ENCODE measurements at places on chromosomes 1 and 21.

GRCh38 chr1:2534687-2535441, 4.8 kb upstream of the HES5 start:
- no peak for DNase-seq

DNA sequence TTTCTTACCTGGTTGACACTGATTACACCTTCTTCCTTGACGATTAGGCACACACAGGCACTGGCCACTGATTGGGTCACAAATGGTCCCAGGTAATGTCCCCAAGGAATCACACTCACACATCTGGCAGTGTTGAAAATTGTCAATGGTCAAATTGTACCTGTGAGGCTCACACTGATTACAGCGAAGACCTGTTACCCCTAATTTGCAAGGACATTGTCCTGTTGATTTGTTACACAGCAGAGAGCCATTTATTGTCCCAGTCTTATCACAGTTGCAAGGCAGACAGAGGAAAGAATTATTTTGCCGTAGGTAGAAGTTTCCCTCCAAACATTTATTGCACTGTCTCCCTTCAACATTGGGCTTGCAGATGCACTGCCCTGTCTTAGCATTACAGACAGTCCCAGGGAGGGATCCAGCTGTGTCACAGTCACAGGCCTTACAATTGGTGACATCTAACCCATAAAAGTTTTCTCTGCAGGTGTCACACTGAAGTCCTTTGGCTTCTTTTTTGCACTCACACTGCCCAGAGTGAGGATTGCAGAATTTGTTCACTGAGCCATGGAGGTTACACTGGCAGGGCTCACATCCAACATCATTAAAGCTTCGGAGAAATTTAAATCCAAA, 176.6 kb downstream of the USH2A start:
- no peak for DNase-seq

DNA sequence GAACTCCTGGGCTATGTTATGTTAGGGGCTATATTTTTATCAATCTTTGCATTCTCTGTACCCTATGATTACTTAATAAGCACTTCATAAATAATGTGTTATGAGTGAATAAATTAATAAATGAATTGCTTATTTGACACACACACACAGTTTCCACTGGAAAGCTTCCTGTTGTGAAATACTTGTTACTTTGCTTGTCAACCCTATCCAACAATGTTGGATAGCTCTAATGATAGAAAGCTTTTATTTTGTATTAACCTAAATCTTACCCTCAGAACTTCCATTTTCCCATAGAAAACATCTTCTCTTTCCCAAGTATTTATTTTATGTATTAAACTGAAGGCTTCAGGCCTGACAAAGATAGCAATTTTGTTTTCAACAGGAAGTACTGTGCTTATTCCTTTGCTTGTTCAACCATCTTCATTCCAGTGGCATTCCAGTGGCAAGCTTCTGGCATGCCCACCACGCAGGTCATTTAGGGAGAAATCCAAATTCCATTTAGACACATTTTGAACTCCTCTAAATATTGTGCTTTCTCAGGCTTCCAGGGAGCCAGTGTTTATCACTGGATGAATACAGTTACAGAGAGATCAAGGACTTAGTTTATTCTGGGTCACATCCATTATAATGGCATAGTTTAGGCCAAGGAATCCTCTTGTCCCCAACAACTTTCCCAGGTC, 134.4 kb downstream of the TGFB2 start:
- no peak for DNase-seq

DNA sequence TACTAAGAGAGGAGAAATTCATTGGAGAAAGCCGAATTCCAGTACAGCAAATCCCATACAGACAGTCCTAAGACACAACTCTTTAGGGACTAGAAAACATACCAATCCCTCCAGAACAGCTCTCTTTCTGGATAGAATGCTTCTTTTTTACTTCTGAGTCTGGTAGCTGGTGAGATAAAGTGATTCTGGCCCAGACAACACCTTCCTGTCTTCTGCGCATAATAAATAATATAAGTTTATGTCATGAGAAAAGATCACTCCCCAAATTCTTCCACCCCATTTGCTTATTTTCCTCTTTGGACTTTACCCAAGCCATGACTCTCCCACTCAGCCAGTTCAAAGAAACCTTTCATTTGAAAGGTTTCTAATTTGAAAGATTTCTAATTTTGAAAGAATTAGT, 98.4 kb downstream of the EDEM3 start:
- no peak for DNase-seq

GRCh38 chr1:221376286-221376685, 365.6 kb downstream of the DUSP10 start:
- DNase-seq, result no peak

GRCh38 chr21:39686646-39687468, 58.1 kb upstream of the IGSF5 start:
- DNase-seq, result no peak

DNA sequence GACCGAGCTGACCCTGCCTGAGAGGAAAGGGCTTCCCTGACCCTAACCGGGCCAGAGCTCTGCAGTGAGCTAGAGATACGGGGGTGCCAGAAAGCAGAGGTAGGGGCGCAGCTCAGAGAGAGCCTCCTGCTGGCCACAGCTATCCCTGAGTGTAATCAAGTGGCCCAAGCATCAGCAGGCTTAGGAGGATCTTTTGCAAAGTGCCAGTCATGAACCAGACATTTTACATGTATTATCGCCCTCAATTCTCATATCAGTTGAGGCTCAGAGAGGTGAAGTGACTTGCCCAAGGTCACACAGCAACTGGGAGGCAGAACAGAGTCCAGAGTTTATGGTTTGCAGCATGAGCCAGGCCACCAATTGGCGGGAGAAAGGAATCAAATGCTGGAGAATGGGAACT, 7.0 kb upstream of the ID3 start:
- DNase-seq, result no peak

- no peak for DNase-seq
Measured at GRCh38 chr1:212595229-212595628, 13.3 kb upstream of the ATF3 start.

DNA sequence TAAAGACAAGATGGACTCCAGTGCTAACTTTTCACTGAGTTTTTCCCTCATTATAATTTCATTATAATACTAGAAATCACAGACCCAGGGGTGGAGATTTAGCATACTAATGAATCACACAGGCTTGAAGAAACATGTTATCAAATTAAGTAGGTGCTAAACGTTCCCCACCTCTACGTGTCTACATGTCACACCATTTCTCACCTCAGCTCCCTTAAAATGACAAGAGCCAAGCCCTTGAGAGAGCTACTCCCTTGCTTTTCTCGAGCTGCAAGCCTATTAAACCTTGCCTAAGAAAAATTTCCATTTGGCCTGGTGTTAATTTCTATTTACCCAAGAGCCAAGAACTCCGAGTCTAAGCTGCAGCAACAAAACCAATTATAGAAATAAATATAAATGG, 396.3 kb upstream of the NEGR1 start:
- DNase-seq, result no peak

DNA sequence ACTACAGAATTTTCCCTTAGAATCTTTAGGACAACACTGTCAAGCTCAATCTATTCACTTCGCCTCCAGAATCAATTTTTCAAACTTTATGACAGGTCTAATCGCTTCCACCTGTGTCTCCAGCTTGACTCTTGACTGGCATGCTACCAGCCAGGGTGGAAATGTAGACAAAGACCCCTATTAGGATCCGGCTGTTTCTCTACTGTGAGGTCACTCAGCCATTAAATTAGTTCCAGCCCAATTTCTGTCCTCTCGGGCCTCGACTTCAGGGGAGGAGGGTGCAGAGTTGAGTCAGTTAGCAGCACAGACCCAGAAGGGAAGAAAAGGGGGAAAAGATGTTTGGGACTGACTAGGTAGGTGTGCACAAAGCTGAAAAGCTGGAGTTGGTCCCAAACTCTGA, 78.5 kb downstream of the HLCS start:
- no peak for DNase-seq

- no peak for DNase-seq
Measured at GRCh38 chr21:43940329-43941050, 71.6 kb upstream of the TRAPPC10 start.

DNA sequence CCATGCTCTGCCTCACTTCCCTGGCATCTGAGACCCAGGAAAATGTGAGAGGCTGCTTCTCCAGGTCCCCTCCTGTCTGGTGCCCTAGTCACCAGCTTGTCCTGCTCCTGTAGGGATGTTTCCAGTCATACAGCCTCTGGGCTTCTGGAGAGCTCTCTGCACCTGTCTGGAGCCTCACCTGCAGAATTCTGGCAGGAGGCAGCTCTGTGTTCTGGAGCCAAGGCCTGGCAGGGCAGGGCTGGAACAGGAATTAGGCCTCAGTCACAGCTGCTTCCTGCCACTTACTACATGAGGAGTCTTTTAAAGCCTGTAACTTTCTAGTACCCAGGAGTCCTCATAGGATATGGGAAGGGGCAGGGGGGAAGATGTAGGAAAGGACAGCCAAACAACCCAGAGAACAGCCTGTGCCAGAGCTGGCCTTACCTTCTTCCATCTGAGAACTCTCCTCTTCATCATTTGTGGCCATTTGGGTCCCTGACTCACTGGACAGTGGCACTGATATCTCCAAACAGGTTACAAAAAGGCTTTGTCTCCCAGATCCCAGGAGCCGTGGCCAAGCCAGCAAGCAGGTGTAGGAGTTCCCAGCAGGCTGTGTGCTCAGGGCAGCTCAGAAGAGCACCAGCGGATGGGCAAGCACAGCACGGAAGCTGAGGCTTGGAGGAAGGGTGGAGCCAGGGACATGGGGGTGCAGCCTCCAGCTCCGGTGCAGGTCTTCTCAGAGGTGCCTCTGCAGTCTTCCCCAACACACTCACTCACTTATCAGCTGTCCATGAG, 31.4 kb upstream of the ARTN start:
- DNase-seq, result no peak

- peak; percentile 95 for DNase-seq
Measured at GRCh38 chr1:224503161-224504118, 68.8 kb upstream of the WDR26 start.

DNA sequence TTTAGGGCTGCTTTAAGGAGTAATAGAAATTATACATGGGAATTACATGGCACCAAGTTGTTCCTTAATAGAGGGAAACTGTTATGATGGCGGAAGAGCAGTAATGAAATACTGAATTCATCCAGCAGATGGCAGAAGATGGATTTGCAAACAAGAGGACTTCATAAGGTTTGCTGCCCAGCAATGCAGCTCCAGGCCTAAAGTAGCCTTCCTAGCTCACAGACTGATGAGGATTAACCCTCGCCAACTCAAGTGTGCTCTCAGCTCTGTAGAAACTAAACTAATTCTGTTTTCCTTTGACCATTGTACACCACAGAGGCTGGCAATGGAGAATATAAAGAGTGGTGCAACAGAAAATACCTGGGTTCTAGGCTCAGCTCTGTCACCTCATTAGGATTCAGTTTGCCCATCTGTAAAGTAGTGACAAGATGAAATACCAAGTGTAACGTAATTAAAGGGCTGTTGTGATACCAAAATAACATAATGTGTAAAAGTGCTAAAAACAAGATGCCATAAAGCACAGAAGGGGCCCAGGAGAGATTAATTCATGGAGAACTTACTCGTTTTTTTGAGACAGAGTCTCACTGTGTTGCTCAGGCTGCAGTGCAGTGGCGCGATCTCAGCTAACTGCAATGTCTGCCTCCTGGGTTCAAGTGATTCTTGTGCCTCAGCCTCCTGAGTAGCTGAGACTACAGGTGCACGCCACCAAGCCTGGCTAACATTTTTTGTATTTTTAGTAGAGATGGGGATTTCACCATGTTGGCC, 102.4 kb upstream of the SERBP1 start:
- DNase-seq, result no peak

DNA sequence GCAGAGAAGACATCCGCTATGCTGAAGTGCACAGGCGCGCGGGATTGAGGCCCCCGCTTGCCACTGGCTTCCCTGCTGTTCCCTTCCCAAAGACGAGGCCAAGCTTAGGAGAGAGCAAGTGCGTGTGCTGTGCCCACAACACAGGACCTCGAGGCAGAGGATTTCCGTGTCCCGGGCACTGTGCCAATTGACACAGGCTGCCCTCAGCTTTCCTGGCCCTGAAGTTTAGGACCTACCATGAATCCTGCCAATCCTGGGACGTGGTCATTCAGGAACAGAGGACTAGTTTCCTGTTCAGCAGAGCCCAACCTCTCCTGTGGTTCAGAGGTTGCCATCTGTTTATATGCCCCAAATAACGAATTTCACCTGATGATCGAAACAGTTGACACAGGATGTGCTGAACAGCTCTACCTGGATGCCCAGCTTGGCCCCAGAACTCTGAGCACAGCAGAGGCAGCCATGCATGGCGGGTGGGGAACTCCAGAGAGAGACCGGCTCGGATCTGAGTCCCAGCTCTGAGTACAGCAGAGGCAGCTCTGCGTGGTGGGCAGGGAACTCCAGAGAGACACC, 22.0 kb downstream of the SLC37A1 start:
- no peak for DNase-seq

DNA sequence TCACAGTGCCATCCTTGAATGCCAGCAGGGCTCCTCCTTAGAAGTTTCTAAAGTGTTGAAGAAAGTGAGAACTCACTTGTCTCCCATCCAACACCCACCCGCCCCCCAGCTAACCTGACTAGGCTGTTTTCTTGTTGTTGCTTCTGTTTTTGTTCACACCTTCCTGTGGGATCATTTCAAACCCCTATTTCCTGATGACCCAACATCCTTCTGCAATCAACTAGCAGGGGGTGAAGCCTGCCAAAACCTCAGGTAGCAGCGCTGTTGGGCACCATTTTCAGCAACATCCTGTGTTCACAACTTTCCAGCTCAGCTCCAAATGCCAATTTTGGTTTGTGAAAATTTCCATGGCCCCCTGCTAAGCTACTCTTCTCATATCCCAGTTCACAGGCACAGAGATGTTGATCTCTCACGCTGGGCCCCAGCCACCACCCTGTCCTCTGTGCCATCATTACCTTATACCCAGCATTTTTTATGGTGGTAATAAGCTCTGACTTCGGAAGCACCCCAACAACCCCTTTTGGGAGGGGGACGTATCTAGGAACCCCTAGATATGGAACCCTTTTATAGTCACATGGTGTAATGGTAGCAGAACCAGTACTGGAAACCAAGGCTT, 41.4 kb downstream of the CDC7 start:
- no peak for DNase-seq

DNA sequence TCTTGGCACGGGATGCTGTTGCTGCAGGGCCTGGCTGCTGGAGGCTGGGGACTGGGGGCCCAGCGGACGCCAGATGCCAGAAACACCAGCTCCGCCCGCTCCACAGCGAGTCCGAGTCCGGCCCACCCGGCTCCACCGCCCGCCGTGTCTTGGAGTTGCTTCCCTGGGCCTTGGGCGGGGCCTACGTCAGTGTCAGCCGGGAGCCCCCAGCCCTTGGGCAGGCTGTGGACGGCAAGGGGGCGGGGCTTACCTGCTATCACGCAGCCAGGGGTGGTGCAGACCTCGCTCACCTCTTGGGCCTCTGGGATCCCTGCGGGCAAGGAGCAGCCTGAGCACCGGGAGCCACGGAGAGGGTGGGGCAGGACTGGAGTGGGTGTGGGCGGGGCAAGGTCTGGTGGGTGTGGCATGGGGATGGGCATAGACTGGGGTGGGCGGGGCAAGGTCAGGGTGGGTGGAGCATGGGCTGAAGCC, 21.8 kb downstream of the MMEL1 start:
- no peak for DNase-seq

GRCh38 chr1:224259986-224260385, 70.0 kb downstream of the NVL start:
- DNase-seq, result no peak

All from right atrium auricular region (tissue), 2 donors.